ENCODE measurements at places on chromosomes 6 and 20. TPM values are rescaled to one million over a fixed set of nuclear protein-coding genes. Genes with fewer than 3 reads are reported as not detected.
A peak's percentile ranks its signal among the peaks of the same experiment; 100 is the strongest.

Gene PLEKHG1
- 23.6 TPM for polyA plus RNA-seq

Gene MAN1A1
- 57.6 TPM for polyA plus RNA-seq

- DNase-seq: no peak
These were observed 37.0 kb upstream of the KCNG1 start for GRCh38 chr20:51059862-51060261.

Gene HCRTR2
- polyA plus RNA-seq: 0.12 TPM

DNA sequence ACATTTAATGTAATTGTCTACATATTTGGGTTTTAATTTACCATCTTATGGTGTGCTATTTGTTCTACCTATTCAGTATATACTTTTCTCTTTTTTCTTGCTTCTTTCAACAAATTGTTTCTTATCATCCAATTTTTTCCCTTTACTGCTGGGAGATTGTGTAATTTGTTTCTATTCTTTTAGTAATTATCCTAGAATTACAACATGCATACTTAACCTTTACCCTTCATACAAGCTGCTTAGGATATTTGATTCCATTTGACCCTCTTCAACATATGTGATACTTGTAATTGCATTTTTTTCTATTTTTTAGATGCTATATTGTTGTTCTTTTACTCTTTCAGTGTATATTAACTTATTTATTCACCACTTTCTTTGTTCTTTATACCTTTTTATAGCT, 15.1 kb upstream of the TBPL1 start:
- peak; percentile 12 for DNase-seq

DNA sequence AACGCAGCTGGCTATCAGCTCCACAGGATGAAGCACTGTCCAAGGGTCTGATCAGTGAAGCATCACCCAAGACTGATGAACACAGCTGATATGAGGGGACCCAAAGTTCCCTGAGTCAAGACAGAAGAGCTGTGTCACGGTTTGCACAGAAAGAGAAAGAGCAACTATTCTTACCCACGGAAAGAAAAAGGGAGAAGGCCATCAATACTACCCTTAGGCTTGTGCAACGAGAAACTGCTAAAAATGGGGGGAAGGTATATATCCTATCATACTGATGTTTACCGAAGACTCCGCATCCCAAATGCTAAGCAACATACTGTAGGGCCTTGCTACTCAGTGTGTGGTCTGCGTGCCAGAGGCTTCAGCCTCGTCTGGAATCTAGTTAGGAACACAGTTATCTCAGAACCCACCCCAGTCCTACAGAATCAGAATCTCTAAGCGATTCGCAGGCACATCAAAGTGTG, 665 bp downstream of the FASTKD5 start:
- no peak for DNase-seq

- DNase-seq: no peak
These were observed 814.4 kb downstream of the TENT5A start for GRCh38 chr6:80938131-80938530.
